ENCODE measurements at places on chromosomes 5 and 9. TPM values are rescaled to one million over a fixed set of nuclear protein-coding genes. Genes with fewer than 3 reads are reported as not detected.

CORO2A gene
- 3.6 TPM for total RNA-seq

TSC1 gene
- 16.1 TPM for total RNA-seq

CAPSL gene
- total RNA-seq = not detected

PCDHA13 gene
- total RNA-seq = 0.35 TPM

FBP1 gene
- 767 TPM for total RNA-seq

- no peaks in the 10 kb centered on the region for H3K4me1 ChIP-seq
- no peaks in the 10 kb centered on the region for H3K36me3 ChIP-seq
- H3K27ac ChIP-seq = no peak overlapping the region
- H3K4me3 ChIP-seq = no peak overlapping the region
These were observed 59.1 kb upstream of the IER5L start for GRCh38 chr9:129237164-129237611.

DNA sequence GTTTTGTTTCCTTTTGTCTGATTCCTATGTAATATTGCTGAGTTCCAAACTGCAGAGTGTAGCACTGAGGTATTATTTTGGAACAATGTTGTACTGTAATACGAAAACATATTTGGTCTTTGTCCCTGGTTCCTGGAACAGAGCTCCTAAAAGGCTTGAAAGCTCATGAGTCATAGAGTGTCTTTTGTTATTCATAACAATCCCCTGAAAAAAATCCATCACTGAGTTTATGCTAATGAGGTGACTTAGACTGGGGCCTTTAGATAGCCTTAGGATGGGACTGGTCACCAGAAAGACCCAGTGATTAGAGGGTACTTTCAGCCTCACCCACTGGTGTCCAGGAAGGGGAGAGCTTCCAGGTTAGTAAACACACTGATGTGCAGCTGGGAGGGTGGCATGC, 132.7 kb upstream of the POU5F2 start:
- DNase-seq = no peak
- no peaks in the 10 kb centered on the region for H3K27me3 ChIP-seq
- H3K36me3 ChIP-seq = no peaks in the 10 kb centered on the region
- H3K27ac ChIP-seq = no peak overlapping the region
- no peaks in the 10 kb centered on the region for H3K4me1 ChIP-seq

DNA sequence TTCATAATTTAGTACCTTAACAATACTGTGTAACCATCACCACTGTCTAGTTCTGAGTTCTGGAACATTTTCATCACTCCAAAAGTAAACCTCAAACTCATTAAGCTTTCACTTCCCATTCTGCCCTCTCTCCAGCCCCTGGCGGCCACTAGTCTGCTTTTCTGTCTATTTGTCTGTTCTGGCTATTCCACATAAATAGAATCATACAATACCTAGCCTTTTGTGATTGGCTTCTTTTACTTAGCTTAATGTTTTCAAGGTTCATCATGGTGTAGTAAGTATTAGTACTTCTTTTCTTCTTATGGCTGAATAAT, 138.7 kb downstream of the RAPGEF6 start:
- H3K27ac ChIP-seq = no peak overlapping the region
- no peaks in the 10 kb centered on the region for H3K4me1 ChIP-seq
- H3K36me3 ChIP-seq = peaks cover 6% of the 10 kb centered on the region
- peak overlapping the region; percentile 17 for H3K4me3 ChIP-seq
- peak; percentile 56 for DNase-seq

DNA sequence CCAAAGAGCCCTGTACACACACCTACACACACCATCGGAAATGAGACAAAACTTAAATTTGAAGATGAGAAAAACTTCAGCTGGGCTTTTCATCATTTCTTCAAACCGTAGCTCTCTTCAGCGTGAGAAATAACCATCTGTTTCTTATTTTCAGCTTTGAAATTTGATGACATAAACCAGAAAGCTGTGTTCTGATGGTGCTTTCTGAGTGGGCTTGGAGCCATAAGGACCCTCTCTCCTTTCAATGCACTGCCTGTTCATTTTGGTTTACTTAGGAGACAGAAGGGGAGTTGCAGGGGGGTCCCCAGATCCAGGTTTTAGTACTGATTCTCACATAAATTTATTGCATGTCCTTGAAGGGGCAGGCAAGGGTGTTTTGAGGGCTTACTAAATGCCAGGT, 9.5 kb downstream of the FBXO10 start:
- DNase-seq = no peak
- no peak overlapping the region for H3K27ac ChIP-seq
- H3K4me3 ChIP-seq = no peak overlapping the region
- H3K27me3 ChIP-seq = no peaks in the 10 kb centered on the region

DNA sequence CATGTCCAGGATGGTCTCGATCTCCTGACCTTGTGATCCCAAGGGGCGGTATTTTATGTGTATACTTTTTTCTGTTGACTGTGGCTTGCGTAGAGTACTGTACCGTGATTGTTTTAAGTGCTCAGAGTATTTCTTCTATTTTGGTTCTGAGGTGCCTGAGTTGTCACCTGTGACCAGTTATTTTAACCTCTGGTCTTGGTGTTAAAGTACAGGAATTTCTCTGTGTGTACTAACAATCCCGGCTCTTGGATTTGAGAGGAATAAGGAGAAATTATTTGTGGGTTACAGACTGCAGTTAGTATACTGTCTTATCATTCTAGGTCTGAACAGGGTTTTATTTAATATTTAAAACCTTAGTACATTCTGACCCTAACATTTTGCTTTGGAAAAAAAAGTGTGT, 2.0 kb downstream of the ANKHD1 start:
- peak overlapping the region; percentile 91 for H3K27ac ChIP-seq
- H3K27me3 ChIP-seq = no peaks in the 10 kb centered on the region
- no peak for DNase-seq
- peak overlapping the region; percentile 99 for H3K4me3 ChIP-seq
- H3K4me1 ChIP-seq = peaks cover 26% of the 10 kb centered on the region

DNA sequence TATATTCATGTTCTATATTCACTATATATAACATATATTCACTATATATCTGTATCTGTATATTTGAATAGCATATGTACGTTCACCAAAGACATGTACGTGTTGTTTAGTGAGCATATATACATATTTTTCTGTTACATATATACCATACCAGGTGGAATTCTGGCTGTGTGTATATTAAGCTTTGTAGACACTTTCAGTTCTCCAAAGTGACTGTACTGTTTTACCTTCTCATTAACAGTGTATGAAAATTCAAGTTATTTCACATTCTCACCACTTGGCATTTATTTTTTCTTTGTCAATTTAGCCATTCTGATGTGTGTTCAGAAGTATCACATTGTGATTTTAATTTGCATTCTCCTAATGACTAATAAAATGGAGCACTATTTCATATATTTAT, 52.2 kb downstream of the DROSHA start:
- DNase-seq = no peak
- H3K27me3 ChIP-seq = no peaks in the 10 kb centered on the region
- no peak overlapping the region for H3K27ac ChIP-seq
- H3K4me1 ChIP-seq = no peaks in the 10 kb centered on the region
- H3K4me3 ChIP-seq = no peak overlapping the region

GRCh38 chr5:158670201-158670600, 429.5 kb downstream of the EBF1 start:
- no peak overlapping the region for H3K4me3 ChIP-seq
- no peaks in the 10 kb centered on the region for H3K27me3 ChIP-seq
- no peak for DNase-seq

DNA sequence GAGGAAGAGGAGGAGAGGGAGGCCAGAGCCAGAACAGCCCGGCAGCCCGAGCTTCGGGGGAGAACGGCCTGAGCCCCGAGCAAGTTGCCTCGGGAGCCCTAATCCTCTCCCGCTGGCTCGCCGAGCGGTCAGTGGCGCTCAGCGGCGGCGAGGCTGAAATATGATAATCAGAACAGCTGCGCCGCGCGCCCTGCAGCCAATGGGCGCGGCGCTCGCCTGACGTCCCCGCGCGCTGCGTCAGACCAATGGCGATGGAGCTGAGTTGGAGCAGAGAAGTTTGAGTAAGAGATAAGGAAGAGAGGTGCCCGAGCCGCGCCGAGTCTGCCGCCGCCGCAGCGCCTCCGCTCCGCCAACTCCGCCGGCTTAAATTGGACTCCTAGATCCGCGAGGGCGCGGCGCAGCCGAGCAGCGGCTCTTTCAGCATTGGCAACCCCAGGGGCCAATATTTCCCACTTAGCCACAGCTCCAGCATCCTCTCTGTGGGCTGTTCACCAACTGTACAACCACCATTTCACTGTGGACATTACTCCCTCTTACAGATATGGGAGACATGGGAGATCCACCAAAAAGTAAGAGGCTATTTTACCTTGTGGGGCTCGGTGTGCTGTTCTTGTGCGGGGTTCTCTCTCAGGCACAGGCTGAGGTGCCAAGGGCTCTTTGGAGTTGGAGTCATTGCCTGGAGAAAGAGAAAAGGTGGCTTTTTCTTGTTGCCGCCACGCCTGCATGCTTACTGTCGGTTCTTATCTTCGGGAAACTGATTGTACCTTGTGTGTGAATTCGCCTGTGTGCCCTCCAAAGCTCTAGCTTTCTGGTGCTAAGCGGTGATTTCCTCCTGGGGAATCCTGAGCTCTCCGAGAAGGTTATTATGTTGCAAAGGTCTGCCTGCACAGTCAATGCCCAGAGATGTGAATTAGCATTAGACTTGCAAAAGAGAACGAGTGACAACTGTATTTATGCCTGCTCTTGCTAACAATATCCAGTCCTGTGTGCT, at the start of gene ISL1:
ISL1 (plus strand) TSS at position 318 of the 991 bp plus-strand sequence; CDS start at position 542, 224 bp downstream.
- no peak within 1 kb of the TSS for H3K27ac ChIP-seq
- peak within 1 kb of the TSS; percentile 4 for H3K4me3 ChIP-seq
- no peaks in the 10 kb centered on the region for H3K4me1 ChIP-seq
- no peak for DNase-seq
- H3K27me3 ChIP-seq = peaks cover 67% of the 10 kb centered on the region

DNA sequence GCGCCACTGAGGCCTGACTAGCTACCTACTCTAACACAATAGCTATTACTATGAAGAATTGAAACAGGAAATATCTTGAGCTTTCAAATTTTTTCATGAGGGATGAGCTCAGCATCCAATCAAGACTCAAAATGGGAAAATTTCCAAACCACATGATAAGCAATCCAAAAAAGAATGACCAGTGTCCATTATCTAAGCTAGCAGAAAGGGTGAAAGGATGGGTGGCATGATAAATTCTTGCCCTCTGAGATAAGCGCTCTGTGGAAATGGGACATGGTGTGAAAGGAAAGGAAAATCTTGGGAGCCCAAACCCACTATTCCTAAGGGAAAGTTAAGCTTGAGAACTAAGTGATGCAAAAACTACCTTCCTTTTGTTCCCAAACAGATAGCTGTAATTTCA, 170.2 kb upstream of the NREP start:
- DNase-seq = no peak
- no peak overlapping the region for H3K4me3 ChIP-seq

DNA sequence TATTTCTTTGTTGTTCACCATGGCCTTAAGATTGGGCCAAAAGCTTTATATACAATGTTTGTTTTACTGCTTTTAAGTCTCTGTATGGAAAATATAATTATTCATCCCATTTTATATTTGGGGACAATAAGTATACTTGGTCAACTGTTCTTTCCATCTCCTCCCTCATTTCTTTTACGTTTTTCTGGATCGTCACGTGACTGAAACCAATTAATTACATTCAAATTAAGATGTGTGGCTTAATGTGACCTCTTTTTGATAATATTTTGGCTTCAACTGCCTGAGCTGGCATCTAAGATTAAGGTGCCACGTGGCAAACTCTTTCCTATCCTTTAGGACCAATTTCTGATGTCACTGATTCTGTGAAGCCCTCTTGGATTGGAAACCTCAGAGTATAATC, 250.1 kb upstream of the SGCD start:
- no peaks in the 10 kb centered on the region for H3K36me3 ChIP-seq
- H3K4me1 ChIP-seq = no peaks in the 10 kb centered on the region
- H3K4me3 ChIP-seq = no peak overlapping the region
- no peak overlapping the region for H3K27ac ChIP-seq
- no peak for DNase-seq

DNA sequence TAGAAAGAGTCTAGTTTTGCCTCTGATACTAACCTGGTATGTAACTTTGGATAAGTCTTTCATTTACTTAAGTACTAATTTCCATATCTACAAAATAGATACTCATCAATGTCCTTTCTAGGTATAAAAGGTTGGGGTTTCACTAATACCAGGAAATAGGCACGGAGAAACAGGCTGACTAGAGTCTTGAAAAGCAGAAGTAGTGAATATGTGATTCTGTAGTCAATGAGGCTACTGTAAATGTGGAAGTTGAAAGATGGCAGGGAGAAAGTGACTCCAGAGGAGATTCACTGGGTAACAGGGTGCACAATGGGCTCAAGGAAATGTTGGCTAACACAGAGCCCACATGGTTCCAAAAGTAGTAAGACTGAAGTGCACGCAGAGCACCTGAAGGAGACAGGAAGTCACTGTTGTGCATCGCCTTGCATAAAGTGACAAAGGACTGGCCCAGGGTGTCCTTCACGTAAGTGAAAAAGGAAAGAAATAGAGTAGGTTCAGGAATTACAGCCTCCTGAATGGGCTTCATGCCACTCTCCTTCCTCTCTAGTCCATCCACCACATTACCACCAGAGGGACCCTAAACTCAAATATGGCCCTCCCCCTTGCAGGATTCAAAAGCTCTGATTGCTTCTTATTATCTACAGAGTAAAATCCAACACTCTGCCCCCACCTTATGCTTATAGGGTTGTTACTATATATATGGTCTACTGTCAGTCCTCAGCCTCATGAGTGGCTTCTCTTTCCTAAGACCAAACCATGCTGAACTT, 288.0 kb upstream of the SMARCA2 start:
- DNase-seq = no peak
- no peaks in the 10 kb centered on the region for H3K4me1 ChIP-seq
- no peaks in the 10 kb centered on the region for H3K36me3 ChIP-seq
- H3K27me3 ChIP-seq = no peaks in the 10 kb centered on the region
- H3K4me3 ChIP-seq = no peak overlapping the region

DNA sequence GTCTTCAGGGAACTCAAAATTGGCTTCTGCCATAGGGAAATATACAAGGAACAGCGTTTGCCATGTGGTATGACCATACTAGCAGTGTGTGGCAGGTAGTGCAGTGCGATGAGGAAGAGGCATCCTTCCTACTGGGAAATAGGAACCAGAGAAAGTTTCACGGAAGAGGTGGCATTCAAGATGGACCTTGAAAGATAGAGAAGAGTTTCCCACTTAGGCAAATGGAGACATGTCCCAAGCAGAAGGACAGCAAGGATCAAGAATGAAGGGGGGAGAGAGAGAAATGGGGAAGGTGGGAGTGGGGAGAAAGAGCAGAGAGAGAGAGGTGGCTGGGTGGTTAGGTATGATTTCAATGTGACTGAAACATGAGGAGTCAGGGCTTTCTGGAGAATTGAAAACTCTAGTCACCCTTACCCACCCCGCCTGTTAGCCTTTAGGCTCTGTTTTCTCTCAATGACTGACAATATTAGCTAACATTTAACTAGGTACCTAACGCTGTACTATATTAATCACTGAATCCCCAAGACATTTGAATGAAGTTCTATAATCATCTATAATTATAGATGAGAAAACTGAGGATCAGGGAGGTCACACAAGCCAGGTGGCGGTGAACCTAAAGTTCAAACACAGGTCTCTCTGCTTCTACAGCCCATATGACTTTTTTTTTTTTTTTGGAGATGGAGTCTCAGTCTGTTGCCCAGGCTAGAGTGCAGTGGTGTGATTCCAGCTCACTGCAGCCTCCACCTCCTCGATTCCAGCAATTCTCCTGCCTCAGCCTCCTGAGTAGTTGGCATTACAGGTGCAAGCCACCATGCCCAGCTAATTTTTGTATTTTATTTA, 171.3 kb downstream of the NR3C1 start:
- no peaks in the 10 kb centered on the region for H3K36me3 ChIP-seq
- H3K27me3 ChIP-seq = no peaks in the 10 kb centered on the region
- peak overlapping the region; percentile 25 for H3K27ac ChIP-seq
- no peak for DNase-seq
- H3K4me3 ChIP-seq = no peak overlapping the region
- H3K4me1 ChIP-seq = peaks cover 4% of the 10 kb centered on the region

All from right lobe of liver (tissue), 6 donors.